ENCODE measurements at places on chromosomes 1 and 21.

DNA sequence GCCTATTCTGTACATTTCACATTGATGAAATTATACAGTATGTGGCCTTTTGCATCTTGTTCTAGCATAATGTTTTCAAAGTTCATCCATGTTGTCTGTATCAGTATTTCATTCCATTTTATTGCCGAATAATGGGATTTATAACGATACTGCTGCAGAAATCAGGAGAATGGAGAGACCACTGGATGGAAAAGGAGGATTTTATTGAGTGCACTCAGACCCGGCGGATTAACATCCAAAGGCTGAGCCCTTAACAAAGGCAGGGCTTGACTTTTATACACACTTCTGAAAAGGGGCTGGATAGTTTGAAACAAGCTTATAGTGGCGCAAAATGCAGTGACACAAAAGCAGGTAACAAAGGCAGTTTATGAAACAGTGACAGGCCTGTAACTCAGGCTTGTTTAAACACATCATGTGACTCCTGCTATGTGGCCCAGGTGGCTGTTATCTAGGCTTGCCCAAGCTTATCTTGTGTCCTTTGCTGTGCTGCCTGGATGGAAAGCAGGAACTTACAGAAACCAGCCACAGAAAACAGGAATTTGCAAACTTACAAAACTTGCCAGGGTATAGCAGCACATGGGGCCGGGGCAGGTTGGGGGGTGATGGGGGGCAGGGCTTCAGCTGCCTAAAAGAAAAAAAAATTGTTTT lies 32.8 kb upstream of the KCNJ15 start:
- DNase-seq = no peak

DNA sequence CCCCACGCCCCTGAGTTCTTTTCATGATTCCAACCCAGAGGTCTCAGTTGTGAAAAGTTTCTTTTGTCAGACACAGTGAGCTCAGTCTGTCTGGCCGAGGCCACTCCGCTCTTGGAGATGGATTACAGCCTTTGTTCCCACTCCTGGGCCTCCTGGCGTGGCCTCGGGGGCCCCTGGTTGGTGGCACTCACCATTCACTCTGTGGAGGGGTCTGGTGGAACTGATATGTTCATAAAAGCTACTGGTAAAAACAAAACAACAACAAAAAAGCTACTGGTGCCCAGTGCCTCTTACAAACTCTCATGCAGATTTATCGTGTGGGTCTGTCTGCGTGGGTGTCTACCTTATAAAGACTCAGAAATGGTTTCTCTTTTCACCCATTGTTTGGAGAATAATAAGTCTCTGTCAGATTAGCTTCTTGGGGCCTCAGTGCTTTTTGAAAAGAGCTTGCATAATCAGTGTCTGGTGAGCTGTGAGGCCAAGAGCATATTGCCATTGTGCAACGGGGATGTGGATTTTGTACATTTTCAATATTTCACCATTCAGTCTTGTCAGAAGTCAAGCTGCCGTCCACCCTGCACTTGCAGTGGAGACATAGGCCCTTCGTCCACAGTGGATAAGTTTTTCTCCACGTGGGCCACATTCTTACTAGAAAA lies 86.7 kb downstream of the GALNT2 start:
- no peak for DNase-seq

DNA sequence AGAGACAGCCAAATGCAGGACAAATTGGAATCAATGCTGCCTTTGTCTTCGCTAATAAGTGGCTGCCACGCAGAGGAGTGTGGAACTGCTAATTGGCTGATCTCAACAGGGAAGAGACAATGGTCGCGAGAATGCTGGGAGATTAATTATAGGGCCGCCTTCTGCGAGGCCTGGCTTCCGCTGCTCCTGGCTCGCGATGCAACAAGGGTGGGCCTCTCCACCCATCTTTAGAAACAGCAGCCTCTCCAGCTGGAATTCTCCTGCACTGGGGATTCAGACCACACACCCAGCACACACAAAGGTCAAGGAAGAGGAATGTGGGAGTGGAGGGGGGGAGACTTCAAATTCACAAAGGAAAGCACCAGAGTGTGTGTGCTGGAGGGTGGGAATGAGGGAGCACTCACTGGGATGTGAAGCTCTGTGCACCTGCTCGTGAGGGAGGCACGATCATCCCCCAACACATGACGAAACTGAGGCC lies 200.7 kb upstream of the GRIK3 start:
- no peak for DNase-seq

- DNase-seq = no peak
These were observed 224.1 kb upstream of the CACYBP start for GRCh38 chr1:174775621-174776020.

- no peak for DNase-seq
These were observed 7.7 kb upstream of the ATP1A4 start for GRCh38 chr1:160143695-160144094.

GRCh38 chr1:246577720-246578106 lies 11.5 kb downstream of the CNST start:
- no peak for DNase-seq

- DNase-seq = no peak
These were observed 55.3 kb upstream of the NBPF3 start for GRCh38 chr1:21384620-21385019.

GRCh38 chr21:28144653-28145052 lies 848.0 kb downstream of the LTN1 start:
- no peak for DNase-seq

All from NCI-H345 (cell line).